ENCODE measurements at places on chromosomes 4 and X. TPM values are rescaled to one million over a fixed set of nuclear protein-coding genes. Genes with fewer than 3 reads are reported as not detected.

Gene FSTL5
- total RNA-seq: 4.8 TPM

- no peak for DNase-seq
Observed at GRCh38 chrX:102517326-102517725, 787 bp upstream of the TMSB15A start.

Gene TEX13C
- not detected for total RNA-seq

GRCh38 chr4:41454423-41454822 is 83.5 kb upstream of the LIMCH1 start:
- no peak for DNase-seq

DNA sequence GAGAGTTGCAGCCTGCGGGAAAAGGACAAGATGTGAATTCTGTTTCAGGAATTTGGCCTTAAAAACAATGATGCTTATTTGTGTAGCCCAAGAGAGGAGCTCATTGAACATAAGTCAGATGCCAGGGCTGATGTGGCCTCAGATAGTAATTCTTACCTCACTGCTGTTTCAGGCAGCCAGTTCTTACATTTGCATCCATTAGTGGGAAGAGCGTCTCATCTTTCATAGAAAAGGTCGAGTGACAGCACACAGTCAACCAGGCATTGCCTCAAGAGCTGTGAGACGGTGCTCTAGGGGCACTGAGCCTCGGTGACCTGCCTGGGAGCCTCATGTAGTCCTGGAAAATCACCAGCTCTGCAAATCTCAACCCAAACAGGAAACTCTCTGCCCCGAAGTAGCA is 174.9 kb upstream of the FRG1 start:
- DNase-seq: no peak

DNA sequence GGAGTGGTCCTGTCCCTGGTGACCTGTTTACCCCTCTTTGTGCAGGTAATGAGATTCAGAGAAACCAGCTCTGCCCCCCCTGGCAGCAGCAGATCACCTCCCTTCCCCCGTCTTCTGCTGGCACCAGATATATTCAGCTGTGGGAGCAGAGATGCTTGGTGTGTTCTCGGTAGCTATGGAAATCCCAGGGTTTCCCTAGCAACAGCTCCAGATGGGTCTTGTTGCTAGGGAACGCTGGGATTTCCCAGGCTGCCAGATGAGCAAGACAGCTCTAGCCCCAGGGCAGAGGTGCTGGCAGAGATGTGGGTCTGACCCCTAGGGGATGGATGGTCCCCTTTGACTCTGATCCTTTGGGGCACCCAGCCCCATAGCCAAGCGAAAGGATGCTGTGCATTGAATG is 20.2 kb downstream of the CETN2 start:
- DNase-seq: no peak

GRCh38 chr4:24970635-24971034 is 57.8 kb upstream of the CCDC149 start:
- DNase-seq: no peak

Gene C1QTNF7
- total RNA-seq: 10.0 TPM

GRCh38 chrX:2507904-2508627 is 7.3 kb upstream of the DHRSX start:
- no peak for DNase-seq

DNA sequence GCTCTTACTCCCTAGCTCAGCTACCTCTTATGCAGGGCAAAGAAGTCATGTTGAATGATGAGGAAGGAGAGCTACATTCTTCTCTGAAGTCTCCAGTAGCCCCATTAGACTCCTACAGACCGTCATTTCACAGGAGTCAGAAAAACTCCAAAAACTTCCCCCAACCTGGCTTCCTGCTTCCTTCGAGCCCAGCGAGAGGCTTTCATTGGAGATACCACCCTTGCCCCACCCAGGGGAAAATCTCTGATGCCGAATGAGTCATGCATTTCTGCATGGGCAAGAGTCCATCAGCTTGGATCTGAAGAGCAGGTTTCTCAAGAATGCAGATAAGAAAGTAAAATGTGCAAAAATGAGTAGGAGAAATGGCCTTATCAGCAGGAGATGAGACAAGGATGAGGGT is 53.0 kb downstream of the ARSF start:
- DNase-seq: no peak

DNA sequence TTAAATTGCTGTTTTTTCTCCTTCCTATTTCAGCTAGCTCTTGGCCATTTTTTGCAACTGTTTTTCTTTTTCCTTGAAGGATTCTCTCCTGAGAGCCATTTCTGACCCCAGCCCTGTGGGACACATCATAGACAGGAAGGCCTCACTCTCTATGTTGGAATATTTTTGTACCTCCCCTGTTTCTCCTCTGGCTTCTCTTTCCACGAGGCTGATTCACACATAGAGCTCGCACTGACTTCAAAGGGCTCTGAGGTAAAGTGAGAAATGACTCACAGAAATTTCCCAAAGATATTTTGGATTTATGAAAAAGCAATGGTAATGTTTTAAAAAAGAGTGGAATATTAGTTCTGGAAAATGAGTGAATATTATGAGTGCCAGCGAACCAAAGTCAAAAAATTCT is 181.7 kb upstream of the IGFBP7 start:
- no peak for DNase-seq
